CD8-positive, alpha-beta T cell (primary cell): ENCODE measurements at places on chromosomes 1 and 21.

DNA sequence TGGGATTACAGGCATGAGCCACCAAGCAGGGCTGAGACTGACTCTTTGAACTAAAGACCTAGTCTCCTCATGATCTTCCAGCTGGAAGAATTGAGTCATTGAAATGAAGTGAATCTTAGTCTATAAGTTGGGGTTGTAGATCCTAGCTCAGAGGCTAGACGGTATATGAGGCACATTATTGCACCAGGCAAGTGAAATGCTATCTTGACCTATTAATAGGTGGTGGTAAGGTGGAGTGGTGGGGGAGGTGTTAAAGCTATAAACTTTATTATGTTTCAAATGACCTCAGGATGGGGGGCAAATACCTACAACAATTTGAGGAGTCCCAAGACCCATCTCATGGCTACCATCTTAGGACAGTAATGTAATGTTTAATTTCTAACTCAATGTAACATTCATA is 36.8 kb upstream of the SLC16A1 start:
- no peak for DNase-seq

- no peak for DNase-seq
Measured at GRCh38 chr1:226784081-226785049, 45.3 kb upstream of the ITPKB start.

- DNase-seq: peak; percentile 20
Measured at GRCh38 chr1:3312898-3313575, 141.4 kb upstream of the ARHGEF16 start.

DNA sequence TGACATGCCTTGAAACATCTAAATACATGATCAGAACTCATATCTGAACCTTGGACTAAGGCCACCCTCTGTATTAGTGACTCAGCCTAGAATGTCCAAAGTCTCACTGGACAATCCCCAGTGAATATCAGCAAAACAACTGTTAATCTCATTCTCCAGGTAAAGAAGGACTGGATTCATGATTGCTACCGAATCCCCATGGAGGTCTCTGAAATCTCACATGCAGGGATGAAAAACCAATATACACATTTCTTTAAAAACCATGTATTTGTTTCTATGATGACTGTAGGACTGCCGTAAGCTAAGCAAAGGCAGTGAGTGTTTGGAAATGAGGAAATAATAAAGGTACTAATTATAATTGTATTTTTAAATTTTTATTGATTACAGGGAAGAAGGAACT is at the start of gene OR2L3:
Gene OR2L3 (plus strand): TSS at position 301 of the 400 bp plus-strand sequence. CDS start 13,846 bp downstream, outside the sequence.
- DNase-seq: no peak

DNA sequence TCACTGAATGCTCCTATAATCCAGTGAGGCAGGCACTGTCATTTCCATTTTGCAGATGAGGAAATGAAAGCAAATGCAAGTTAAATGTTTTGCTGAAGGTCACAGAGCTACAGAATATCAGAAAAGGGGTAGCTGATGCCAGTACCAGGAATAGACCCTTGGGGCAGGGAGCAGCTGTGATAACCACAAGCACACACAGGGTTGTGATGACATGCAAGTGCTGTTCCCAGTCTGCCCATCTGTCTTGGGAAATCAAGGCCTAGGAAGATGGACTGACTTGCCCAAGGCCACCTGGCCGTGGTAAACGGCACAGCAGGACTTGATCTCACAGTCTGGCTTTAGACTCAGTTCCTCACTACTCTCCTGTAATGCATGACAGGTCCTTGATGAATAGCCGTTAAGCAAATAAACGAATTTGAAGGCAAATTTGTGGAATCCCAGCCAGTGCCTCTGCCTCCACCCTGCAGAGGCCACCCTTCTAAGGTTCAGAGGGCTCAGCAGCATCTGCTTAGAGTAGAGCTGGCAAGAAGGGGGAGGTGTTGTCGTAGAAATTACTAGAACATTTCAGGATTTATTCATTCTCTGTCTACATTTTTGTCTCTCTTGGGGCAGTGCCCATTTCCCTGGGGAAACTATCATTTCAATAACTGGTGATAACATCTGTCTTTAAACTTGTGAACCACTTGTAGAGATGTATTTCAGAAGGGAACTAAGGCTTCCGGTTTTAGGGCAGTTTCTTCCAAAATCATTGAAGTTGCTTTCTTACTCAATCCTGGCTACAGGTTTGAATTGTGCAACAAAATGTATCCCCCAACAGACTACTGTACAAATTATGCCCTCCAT is 53.2 kb upstream of the MRPS6 start:
- DNase-seq: no peak

- DNase-seq: no peak
Measured at GRCh38 chr1:81605023-81605422, 195.7 kb upstream of the ADGRL2 start.

GRCh38 chr21:36098182-36098532 is 28.3 kb downstream of the CBR1 start:
- no peak for DNase-seq

DNA sequence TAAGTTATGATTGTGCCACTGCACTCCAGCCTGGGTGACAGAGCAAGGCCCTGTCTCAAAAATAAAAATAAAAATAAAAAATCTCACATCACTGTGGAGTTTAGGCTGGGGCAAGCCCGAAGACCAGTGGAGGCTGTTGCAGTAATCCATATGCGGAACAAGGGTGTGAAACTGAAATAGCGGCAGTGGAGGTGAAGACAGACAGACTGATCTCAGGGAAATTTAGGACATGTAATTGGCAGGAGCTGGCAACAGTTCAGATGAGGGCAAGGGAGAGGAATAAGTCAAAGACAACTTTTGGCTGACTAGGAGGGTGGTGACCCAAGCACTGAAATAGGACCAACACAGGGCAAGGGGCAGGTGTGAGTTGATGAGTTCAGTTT is 8.4 kb downstream of the ARMH1 start:
- no peak for DNase-seq

- no peak for DNase-seq
Measured at GRCh38 chr1:73593804-73594203, 604.2 kb downstream of the LRRIQ3 start.

DNA sequence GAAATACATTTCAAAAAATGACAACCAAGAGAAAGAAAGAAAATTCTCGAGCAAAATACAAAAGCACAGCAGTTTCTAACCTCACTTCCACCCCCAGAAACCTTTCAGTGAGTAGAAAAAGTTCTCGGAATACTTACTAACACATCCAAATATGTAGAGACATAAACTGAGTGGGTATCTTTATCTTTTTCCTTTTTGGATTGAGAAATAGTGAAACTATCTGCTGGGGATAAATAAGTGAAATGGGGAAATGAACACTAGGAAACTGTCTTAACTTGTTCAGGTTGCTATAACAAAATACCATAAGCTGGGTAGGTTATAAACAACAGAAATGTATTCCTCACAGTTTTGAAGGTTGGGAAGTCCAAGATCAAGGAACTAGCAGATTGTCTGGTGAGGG is 72.0 kb downstream of the VCAM1 start:
- DNase-seq: no peak

GRCh38 chr1:86487131-86487810 is 18.5 kb downstream of the CLCA1 start:
- no peak for DNase-seq

DNA sequence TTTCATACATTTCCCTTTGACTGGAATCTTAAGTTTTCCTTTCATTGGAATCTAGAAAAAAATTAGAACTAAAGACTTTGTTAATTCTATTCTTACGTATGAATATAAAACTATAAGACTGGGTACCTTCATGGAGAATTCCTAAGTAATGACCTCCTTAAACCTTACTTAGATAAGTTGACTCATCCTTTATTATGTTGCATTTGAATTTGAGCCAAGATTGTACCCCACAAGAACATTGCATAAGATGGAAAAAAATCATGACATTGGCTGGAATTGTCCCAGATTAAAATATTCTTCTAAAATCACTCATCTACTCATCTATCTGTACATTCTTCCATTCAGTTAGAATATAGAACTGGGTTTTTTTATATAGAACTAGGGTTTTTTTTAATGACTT is 137.4 kb downstream of the C1orf21 start:
- DNase-seq: no peak

DNA sequence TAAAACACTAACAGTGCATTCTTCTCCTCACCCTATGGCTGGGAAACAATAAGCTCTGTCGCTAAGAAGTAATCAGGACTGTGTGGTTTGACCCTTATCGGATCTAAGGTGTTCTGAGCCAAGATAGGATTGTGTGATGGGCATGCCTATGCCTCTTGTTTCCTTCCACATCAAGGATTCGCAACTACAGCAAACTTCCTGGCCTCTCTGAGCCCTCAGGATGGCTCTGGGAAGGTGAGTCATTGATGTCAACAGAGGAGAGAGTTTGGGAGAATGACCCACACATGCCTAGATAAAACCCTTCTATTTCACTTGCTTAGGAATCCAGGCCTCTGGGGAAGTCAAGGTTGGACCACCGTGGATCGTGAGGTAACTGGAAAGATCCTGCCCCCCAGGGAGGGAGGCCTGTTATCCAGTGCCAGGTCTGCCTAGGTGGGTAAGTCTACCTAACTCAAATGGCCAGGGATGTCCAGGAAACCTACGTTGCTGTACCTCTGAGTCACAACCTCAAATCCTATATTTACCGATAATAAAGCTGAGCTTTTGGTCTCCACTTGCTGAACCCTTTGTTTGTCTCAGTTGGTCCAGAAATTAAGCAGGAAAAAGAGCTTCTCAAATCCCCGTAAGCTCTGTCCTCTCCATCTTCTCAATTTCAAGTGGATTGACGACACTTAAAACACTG is 27.4 kb downstream of the TIAM1 start:
- DNase-seq: no peak

DNA sequence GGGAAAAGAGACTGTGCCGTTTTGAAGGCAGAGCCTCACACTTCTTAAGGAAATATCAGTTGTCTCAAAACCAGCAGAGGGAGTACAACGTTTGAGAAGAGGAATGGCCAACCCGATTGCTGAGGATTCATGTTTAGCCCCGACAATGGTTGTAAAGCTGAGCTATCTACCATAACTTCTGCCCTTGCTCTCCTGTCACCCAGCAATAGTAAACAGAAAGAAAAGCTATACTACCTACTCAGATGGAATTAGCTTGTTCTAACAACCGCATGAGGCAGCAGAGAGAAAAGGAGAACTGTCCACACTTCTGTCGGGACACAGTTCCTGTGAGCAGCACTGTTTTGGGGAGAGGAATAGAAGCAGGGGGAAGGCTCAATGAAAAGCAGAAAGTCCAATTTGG is 91.2 kb downstream of the SLC45A1 start:
- no peak for DNase-seq

DNA sequence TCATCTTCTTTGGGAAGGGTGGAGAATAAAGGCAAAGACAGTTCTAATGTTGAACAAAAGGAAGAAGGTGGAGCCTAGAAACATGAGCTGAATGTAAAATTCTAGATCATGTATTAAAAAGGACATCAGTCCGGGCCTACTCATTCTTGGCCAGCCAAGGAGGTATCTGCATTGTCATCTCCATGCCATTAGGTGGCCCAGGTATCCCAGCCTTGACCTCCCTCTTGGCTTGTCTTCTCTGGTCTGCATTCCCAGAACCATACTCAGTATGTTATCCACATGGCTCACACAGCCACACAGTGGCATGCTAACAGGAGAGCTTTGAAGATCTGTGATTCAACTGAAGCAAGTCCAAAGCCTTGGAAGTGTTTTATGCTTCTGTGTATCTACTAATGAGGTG is 369.8 kb upstream of the KAZN start:
- DNase-seq: no peak

DNA sequence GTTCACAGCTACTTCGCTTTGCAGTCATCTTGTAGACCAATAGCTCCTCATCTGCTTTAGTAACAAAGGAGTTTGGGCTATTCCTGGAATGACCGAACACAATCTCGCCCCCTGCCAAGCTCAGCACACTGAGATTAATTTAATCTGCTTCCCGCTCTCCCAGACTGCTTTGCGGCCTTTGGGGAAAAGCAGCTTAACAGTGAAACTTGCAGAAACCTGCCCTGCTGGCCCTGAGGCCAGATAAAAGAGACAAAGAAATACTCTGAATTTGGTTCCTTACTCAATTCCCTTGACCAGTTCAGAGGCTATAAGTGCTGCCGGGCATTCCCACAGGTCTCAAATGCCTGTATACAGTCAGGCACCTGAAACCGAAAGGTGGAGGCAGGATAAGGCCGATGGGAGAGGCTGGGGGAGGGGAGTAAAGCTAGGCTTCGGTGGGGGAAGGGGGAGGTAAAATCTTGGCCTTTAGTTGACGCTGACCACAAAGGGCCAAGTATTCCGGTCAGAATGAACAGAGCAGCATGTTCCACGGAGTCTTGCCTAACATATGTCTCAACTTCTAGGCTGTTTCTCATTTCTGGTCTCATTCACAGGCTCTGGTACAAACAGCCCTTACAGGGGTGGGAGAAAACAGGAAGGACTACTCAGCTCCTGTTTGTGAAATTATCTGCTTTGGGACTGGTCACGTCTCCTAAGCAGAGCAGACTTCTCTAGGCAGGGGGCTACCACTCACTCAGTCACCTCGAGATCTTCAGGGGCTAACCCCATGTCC is 17.7 kb upstream of the A3GALT2 start:
- no peak for DNase-seq

DNA sequence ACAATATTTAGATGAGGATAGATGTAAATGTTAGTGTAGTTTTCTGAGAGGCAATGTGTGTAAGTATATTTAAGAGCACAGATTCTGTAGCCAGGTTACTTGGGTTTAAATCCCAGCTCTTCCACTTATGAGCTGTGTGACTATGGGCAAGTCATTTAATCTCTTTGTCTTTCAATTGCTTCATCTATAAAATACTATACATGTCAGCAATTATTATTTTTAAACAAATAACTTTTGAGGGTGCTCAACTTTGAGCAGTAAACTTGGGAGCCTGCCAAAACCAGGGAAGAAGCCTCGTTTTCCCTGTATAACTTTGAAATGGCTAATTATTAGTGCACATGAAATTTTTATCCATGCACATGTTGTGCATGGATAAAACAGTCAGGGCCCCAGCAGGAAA is 222.8 kb downstream of the FOXD2 start:
- DNase-seq: no peak

DNA sequence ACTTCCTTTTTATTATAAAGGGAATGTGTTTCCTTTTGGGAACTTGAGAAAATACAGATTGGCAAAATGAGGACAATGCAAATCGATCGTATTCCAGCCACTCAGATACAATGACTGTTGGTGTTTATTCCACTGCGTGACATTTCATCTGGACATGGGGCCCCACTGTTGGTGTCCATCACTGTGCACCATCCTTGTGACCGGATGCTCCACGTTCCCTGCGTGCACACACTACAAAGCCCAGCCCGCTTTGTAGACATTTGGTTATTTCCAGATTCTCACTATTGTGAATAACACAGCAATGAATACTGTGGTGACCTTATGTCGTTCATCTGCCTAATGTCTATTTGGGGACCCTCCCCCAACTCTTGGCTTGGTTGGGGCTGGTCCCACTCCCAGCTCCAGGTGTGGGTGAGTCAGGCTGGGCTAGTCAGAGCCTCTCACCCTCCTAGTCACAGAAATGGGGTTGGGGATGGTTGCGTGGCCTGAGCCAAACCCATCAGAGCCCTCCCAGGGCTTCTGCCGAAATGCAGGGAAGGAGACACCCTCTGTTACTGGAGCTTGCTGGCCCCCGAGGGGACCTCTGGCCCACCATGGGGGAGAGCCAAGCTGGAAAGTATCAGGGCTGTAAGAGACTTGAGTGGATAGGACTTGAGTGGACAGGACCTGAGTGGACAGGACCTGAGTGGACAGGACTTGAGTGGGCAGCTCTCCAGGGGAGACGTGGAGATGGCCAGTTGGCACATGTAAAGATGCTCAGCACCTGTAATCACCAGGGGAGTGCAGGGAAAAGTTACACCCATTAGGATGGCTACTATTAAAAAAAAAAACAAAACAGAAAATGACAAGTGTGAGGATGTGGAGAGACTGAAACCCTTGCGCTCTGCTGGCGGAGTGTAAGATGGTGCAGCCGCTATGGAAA is 57.1 kb upstream of the ADARB1 start:
- no peak for DNase-seq

GRCh38 chr21:42343101-42343500 is 7.7 kb downstream of the TFF2 start:
- no peak for DNase-seq
